ENCODE measurements at places on chromosomes 16 and 17.

DNA sequence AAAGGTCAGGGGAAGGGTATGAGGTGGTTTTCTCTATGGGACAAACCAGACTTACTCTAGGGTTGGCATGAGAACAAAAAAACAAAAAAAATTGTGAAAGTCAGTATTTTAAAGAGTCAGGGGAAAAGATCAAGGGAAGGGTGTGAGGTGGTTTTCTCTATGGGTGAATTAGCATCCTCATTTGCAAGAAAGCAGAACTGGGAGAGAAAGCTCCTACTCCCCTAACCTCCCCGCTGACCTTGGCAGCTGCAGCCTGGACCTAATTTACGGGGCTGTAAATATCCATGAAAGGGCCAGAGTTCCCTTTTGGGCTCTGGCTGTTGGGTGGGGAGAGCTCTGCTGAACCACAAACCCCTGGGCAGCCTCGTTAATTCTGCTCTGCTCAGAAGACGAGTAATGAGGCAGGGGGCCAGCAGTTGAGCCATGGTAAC, 10.6 kb downstream of the RHBDL3 start:
- no peak for DNase-seq

- DNase-seq = peak; percentile 75
Measured at GRCh38 chr16:11672206-11673090, 4.2 kb downstream of the SNN start.

GRCh38 chr16:1363501-1364041, 11.8 kb downstream of the GNPTG start:
- DNase-seq = no peak

DNA sequence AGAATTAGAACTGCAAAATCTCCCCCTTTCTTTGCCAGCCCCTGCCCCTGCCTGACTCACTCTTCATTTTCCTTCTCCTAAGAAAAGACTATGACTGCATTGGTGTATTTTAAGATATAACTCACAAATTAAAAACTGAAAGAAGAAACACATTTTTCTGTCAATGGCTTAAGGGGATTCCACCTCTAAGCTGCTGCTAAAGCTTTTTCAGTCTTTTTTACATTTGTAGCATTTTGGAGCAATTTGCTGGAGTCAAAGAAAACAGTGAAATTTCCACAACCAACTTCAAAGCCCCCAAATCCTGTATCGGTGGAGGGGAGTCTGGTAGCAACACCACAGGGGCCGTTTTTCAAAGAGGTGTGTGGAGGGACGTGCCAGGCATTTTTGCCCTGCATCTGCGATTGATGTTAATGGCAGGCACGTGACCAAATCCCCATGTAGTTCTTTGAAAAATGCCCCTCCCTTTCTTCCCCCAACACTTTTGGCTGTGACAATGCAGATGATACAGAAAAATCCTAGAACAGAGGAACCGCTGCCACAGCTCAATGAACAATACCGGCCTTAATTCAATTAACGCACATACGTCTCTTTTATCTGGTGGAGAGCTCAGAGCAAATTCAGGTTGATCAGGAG, 28.5 kb downstream of the MAF start:
- DNase-seq = no peak

GRCh38 chr17:5952518-5952917, 117.7 kb upstream of the WSCD1 start:
- no peak for DNase-seq

DNA sequence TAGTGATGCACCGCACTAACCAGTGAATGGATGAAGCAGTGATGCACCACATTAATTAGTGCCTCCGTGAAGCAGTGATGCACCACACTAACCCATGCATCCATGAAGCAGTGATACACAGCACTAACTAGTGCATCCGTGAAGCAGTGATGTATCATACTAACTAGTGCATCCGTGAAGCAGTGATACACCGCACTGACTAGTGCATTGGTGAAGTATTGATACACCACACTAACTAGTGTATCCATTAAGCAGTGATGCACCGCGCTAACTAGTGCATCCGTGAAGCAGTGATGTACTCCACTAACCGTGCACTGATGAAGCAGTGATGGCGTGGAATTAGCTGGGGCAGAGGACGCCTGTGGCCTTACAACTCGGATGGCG, 80.6 kb upstream of the NKD1 start:
- no peak for DNase-seq

GRCh38 chr17:41653892-41654677, 29.7 kb upstream of the KRT17 start:
- no peak for DNase-seq

DNA sequence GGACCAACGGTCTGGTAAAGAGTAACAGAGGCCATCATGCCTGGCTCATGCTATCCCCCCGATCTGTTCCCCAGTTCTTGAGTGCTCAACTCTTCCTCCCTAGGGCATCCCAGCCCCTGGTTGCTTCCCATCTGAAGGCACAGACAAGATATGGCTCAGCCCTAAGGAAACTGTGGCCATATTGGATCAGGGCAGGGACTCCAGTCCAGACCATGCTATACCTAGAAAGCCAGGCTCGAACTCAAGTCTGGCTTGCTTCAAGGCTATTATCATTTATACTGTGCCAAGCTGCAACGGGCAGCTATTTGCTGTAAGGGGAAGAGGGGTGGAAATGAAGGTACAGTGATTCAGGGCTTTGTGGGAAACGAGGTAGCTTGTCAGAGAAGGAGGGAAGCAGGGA, 2.8 kb downstream of the UBTF start:
- no peak for DNase-seq

- DNase-seq = no peak
Measured at GRCh38 chr17:7560172-7561027, 1.3 kb upstream of the SENP3 start.

GRCh38 chr16:83095941-83096692, 469.3 kb downstream of the CDH13 start:
- DNase-seq = no peak

DNA sequence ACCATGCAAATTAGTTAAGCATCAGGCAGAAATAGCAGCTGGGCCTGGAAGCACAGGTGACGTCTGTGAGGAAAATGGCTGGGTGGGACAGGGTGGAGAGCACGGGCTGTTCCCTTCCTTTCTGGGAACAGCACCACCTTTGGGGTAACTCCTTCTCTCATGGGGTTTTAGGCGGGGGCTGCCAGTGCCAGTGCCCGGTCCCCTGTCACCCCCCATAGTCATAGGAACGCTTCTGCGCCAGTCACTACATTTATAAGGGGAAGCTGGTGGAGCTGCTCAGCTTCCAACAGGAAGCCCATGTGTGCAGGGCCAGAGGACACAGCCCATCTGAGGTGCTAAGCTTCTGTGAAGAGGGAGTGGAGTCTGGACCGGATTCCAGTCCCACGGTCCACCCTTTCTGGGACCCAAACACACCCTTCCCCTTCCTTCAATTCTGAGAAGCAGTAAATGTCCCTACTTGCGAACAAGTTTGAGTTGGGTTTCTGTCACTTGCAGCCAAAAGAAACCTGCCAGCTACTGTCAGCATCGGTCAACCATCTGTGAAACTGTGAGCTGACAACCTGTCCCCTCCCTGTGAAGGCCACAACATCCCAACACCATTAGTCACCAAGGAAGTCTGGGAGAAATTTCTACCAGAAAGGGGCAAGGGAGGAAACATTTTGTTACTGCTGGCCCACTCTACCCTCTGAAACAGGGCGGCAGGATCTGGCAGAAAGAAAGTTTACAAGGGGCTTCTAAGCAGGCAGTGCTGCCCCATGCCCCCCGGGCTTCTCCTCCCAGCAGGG, 86.0 kb upstream of the AMZ2 start:
- DNase-seq = no peak

GRCh38 chr17:7403727-7403976, 245 bp downstream of the TMEM256 start:
- no peak for DNase-seq

- DNase-seq = no peak
Measured at GRCh38 chr16:59950431-59950830, 1216.3 kb upstream of the GOT2 start.

GRCh38 chr17:61260071-61260797, 139.4 kb upstream of the TBX2 start:
- DNase-seq = no peak

GRCh38 chr16:85475233-85475632, 137.9 kb upstream of the GSE1 start:
- DNase-seq = no peak

- no peak for DNase-seq
Measured at GRCh38 chr17:28368915-28369683, 1.0 kb downstream of the VTN start.
